ENCODE measurements at places on chromosomes 2 and 18.

- no peak for DNase-seq
Observed at GRCh38 chr2:109680523-109681297, 66.5 kb downstream of the SOWAHC start.

- no peak for DNase-seq
Observed at GRCh38 chr2:67526283-67526682, 129.2 kb downstream of the ETAA1 start.

DNA sequence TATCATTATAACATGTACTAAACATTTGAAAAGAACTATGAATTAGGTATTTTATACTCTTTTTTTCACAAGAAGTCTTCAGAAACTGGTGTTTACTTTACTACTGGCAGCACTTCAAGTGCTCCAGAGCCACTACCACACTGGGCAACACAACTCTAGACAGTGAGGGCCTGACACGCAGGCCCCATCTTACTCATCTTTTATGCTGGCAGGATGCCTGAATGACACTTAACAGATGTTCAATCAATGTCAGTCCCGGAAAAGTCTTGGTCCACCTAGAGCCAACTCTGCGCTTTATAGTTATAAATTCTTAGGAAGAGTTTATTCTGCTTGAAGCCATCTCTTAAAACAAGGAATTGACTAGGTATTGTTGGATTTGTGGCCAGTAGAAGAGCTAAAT, 8.7 kb upstream of the WIPF1 start:
- DNase-seq = peak; percentile 58

- DNase-seq = no peak
Observed at GRCh38 chr2:45330108-45330507, 281.0 kb downstream of the SRBD1 start.

DNA sequence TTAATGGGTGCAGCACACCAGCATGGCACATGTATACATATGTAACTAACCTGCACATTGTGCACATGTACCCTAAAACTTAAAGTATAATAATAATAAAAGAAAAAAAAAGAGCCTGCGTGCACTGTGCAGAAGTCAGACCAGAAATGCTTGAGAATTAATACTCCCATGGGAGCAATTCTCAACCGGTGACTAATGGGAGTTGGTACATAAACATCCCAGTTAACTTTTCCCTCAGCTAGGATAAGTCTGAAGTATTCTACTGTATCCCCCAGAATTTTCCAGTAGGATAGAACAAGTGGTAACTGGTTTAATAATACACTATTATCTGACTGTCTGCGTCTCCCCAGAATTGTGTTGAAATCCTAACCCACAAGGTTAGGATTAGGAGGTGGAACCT, 113.6 kb upstream of the COL5A2 start:
- DNase-seq = no peak

DNA sequence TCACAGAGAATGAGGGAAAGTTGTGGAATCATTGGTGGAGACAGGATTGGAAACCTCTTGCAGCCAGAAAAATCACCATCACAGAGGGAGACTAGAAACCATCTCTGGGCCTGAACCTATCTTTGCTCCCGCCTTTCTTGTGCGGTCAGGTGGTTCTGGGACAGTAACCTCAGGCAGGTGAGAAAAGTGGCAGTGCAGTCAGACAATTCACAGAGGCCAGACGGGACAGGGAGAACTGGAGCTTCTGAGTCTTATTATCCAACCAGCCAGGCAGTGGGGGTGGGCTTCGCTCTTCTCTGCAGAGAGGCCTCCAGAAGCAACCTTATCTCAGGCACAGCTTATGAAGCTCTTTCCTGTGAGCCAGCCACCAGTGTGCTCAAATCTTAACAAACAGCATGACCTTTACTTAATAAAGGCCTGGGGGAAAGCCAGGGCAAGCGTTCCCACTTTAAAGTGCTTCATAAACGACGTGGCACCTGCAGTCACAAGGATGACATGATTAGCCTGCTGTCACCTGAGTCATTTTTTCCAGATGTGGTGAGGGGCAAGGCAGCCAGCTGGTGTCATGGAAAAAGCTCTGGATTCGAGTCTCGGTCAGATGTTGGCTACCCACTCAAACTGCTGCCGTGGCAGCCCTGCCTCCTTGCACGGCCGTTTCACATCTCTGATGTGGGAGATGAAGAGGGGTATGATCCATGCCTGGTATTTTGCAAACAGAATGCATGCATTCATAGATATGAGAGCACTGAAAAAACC, 109.7 kb downstream of the B3GNT2 start:
- DNase-seq = no peak

DNA sequence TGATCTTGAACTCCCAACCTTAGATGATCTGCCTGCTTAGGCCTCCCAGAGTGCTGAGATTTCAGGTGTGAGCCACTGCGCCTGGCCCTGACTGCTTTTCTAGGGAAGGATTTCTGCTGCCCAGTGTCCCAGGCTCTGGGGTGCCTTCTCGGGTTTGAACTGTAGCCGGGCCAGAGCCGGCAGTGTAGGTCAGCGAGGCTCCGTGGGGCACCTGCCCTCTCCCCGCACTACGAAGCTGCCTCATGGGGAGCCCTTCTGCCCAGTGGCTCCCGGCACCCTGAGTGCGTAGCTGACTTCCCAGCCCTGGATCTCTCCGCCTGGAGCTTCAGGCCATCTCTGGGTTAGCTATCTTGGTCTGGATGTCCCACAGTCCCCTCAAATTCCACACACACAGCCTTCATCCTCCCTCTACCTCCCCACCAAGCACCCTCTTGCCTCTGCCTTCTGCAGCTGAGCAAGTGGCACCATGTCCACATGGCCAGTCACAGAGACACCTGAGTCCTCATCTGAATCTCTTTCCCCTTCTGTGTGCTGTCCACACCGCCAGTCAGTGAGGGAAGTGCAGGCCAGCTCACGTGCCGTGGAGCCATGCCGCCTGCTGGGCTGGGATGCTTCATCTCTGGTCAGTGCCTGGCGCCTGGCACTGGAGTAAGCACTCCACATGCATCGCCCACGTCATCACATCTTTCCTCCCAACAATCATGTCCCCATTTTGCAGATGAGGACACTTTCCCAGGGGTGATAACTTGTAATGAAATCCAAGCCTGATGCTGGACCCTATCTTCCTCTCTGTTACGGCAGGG, 69.2 kb downstream of the EDAR start:
- DNase-seq = no peak

DNA sequence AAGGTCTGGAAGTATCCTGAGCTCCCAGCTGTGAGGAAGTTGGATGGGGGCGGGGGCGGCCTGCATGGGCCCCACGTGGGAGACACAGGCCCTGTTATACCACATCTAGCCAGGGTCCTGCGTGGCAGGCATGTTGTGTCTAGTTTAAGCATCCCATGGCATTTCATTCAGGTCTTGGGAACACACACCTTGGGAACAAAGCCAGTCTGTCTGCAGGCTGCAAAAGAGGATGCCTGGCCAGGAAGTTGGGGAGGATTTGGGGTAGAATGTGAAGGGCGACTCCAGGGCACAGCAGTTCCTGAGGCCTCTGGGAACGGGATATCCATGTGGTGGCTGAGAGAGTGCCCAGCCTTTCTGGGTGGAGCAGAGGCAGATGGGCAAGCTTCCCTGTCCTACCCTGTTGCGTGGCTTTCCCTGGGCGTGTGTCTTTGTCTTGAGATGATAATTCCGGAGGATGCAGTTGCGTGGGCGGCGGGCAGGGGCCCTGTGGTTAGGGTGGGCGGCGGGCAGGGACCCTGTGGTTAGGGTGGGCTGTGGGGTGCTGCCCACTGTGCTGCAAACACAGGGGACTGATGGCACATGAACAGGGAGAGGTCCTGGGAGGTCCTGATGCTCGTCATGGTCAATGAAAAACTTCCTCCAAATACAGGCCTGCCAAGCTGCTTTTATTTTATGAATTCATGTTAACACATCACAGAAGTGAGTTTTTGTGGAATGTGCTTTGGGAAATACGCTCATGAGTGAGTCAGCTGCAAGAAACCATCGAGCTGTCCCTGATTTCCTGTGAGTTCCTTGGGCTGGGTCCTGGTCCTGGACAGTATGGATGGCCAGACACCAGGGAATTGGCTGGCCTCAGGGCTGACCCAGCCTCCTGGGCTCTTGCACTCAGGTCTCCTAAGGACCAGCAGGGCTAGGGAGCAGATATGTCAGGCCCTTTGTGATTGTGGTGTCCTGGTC, 90.0 kb upstream of the HS6ST1 start:
- peak; percentile 82 for DNase-seq

DNA sequence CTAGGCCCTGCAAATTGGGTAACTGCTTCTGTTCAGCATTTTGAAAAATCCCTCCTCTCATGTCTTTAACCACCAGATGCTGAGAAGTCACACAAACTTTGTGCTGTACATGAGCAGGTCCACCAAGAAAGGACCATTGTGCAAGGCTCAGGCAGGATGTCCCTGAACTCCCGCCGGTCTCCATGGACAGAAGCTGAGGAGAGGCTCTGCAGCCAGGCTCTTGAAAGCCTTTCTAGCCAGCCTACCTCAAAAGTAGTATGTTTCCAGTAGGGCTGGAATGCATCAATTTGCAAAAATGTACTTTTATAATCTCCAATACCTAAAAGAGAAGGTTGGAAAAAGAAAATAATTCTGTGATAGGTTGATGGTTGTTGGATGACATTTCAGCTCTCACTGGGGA, 47.0 kb upstream of the SH3BP4 start:
- DNase-seq = no peak

DNA sequence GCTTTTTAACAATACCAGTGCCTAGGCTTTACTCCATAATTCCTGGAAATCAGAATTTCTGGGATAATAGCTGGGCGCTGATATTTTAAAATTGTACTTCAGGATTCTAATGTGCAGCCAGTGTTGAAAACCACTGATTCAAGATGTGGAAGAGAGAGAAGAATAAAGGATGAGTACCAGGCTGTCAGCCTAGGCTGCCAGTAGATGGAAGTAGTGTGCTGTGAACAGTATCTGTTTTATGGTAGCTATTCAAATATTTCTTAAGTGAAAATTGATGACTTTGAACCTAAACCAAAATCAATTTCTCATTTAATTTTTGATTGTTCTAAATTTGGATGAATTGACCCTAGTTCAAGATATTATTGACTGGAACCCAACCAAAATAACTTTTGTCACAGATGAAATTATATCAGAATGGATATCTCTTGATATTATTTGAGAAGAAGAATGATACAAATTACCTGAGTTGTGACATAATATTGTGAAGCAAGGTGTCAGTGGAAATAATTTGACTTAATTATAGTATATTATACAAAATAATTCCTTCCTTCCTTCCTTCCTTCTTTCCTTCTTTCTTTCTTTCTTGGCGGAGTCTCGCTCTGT, 88.0 kb downstream of the COMMD1 start:
- peak; percentile 38 for DNase-seq

DNA sequence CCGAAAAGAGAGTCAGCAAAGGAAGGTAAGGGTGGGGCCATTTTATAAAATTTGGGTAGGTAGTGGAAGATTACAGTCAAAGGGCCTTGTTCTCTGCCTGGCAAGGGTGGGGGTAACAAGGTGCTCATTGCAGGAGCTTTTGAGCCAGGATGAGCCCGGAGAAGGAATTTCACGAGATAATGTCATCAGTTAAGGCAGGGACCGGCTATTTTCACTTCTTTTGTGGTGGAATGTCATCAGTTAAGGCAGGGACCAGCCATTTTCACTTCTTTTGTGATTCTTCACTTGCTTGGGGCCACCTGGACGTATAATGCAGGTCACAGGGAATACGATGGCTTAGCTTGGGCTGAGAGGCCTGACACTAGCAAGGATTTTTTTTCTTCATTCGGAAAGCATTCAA, 58.1 kb downstream of the CYP1B1 start:
- DNase-seq = no peak

- DNase-seq = no peak
Observed at GRCh38 chr2:112814278-112814677, 22.3 kb downstream of the IL1B start.

GRCh38 chr2:96538487-96539214, 2.1 kb downstream of the ARID5A start:
- DNase-seq = no peak

DNA sequence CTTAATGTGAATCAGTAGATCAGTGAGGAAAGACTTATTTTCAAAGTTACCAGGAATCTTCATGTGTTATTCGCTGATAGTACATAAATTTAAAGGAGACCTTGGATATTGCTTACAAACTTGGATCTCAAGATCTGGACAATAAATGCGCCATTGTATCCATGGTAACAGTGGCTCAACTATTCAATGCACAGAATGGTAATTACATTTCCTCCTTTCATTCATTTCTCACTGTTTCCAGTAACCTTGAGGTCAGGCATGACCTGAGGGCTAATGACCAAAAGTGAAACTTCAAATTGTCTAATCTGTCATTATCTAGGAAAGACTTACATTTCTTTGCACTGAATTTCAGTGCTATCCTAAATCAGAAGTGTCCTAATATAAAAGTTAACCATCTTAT, 8.1 kb downstream of the LRP2 start:
- DNase-seq = no peak

Data from AG08396 (cell line).